ENCODE measurements at places on chromosomes 13 and 19.

GRCh38 chr13:56189439-56189838, 951.3 kb upstream of the PRR20A start:
- DNase-seq = no peak

GRCh38 chr19:29712744-29713516, 2.1 kb downstream of the C19orf12 start:
- no peak for DNase-seq

GRCh38 chr13:45229172-45229571, 28.3 kb upstream of the KCTD4 start:
- DNase-seq = no peak

GRCh38 chr13:65748227-65748626, 1481.9 kb downstream of the PCDH9 start:
- DNase-seq = no peak

GRCh38 chr13:112345826-112346172, 30.4 kb upstream of the SPACA7 start:
- DNase-seq = no peak

DNA sequence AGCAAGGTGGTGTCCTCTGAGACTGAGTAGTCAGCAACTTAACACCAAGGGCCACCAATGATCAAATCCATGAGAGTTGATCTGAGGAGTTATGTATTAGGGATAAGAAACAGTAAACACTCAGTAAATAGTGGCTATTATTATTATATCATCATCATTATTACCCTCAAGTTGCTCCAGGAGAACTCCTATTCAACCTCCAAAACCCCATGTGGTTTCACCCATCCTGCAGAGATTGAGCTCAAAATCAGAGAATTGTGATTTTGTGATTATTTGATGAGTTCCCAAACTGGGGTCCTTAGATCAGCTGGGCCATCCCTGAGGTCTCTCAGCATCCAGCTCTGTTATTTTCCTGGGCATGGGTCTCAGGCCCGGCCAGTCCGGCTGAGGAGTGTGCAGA, 3.5 kb upstream of the CGB7 start:
- DNase-seq = no peak

DNA sequence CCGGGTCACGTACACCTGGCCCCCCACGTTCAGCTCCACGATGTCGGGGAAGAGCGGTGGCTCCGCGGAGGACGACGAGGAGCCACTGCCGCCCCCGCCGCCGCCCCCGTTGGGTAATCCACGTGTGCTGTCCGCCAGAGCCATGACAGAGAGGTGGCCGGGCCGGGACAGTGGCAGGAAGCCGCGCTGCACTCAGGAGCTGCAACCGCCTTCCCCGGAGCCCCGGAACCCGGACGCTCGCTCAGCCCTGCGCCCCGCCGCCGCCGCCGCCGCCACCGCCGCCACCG, 257 bp downstream of the KCTD12 start:
- peak; percentile 20 for DNase-seq

DNA sequence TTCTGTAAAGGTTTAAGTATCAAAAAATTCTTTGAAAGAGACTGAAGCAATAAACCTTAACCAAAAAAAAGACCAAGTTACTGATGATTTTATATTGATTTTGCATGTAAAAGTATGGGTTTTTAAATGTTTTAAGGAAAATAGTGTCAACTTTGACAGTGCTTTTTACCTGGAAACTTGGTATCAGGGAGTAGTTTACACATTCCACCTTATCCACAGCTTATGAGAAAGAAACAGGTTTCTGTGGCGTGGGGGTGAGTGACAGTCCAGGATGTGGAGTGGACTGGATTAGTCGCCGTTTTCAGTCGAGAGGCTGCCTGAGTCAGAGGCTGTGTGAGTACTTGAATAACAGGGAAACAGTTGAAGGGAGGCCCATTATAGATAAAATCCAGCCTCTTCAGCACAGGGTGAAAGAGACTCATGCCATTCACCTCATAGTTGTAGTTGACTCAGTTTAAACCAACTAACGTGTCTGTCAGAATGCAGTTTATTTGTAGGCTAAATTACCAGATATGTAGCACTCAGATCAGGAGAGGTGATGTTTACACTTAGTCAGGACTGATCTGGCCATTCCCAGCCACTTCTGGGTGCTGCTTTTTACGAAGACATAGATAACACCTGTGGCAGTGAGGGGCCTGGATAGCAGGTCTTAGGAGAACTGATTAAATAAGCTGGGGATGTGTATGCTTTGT, 595 bp upstream of the GPR183 start:
- DNase-seq = peak; percentile 50

DNA sequence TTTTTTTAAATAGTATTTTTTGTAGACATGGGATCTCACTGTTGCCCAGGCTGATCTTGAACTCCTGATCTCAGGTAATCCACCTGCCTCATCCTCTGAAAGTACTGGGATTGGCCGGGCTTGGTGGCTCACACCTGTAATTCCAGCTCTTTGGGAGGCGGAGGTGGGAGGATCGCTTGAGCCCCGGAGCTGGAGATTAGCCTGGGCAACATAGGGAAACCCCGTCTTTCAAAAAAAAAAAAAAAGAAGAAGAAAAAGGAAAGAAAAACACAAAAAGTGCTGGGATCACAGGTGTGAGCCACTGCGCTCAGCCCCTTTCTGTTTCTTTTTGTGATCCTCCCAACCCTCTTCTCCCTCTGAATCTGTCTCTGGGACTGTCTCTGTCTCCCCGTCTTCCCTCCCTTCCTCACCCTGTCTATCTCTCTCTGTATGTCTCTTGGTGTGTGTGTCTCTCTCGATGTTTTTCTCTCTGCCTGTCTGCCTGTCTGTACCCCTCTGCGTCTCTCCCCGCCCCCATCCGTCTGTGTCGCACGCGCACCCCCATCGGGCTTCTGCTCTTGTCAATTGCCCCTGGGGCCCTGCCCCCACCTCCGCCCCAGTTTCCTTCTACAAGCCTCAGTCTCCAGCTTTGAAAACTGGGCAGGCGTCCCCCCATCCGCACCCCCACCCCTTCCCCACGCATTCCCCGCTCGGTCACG, 540 bp upstream of the ZFP36 start:
- peak; percentile 82 for DNase-seq

- DNase-seq = no peak
Observed at GRCh38 chr13:43924549-43925245, 45.0 kb downstream of the LACC1 start.

- DNase-seq = no peak
Observed at GRCh38 chr13:37306778-37307544, 201.5 kb upstream of the CSNK1A1L start.

DNA sequence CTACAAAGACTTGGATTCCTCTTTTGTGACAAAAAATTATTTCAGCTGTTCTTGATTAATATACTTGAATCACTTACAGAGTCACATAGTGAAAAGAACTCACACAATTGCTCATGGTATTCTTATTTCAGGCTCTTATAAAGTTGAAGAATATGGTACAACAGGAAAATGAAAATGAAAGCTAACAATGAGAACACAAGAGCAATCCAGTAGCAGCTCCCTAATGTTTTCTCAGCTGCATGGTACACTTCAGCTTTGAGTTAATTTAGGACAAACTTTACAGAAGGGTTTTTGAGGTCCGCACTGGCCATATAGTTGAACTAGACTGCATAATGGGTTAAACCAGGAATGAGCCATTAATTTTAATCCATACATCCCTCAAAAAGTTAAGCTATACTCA, 1261.8 kb downstream of the SLITRK5 start:
- no peak for DNase-seq

- DNase-seq = no peak
Observed at GRCh38 chr13:89550938-89551337, 1796.5 kb upstream of the MIR17HG start.

GRCh38 chr19:15195371-15196334, 5.1 kb downstream of the NOTCH3 start:
- no peak for DNase-seq

DNA sequence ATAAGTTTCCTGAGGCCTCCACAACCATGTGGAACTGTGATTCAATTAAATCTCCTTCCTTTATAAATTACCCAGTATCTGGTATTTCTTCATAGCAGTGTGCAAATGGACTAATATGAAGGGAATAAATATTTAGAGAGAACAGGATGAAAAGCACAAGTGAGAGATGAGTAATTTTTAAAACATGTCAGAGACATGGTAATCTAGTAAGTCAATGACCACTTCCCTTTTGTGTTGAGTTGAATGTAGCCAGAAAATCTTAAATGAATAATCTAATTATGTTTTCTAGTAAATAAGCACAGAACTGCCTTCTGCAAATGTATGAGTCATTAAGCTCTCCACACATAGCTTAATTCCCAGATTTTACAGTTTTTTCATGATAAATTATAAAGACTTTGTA, 524.1 kb upstream of the SLITRK5 start:
- no peak for DNase-seq

DNA sequence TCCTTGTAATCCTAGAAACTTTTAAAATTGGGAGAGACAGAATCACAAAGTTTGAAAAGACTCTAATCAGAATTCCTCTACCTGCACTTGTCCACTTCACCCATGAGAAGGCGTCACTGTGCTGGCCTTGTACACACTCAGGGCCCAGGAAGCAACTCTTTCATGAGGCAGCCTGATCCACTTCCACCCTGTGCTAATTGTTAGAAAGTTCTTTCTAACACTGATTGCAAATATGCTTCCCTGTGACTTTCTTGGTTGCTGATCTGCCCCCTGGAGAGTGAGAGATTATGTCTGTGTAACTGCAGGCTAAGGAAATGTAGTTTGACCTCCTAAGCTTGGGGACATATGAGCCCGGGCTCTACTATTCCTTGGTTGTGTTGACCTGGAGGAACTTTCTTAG, 494.6 kb downstream of the MYO16 start:
- no peak for DNase-seq

DNA sequence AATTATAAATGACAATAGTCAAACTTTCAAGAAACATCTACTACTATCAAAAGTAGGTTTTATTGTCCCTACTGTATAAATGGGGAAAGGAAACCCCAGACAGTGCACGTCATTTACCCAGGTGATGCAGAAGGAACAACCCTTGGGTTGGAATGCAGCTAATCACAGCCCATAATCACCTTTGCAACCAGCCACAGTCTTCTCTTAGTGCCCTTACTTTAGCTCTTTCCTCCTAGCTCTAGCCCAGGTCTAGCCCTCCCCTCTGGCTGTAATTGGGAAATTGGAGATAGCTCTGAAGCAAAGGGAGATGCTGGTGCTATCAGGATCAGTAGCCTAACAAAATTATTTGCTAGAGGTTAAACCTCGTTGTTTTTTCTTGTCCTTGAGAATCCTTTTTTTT, 25.5 kb upstream of the TSC22D1 start:
- no peak for DNase-seq

GRCh38 chr13:25729201-25729600, 322.6 kb downstream of the SHISA2 start:
- no peak for DNase-seq

Data from activated CD8-positive, alpha-beta memory T cell treated with anti-CD3 and anti-CD28 coated beads for 4 hours (primary cell).